GM13977 (cell line): ENCODE measurements at places on chromosomes 6 and 20.

GRCh38 chr6:14306151-14306906, 188.8 kb downstream of the CD83 start:
- DNase-seq, result no peak

DNA sequence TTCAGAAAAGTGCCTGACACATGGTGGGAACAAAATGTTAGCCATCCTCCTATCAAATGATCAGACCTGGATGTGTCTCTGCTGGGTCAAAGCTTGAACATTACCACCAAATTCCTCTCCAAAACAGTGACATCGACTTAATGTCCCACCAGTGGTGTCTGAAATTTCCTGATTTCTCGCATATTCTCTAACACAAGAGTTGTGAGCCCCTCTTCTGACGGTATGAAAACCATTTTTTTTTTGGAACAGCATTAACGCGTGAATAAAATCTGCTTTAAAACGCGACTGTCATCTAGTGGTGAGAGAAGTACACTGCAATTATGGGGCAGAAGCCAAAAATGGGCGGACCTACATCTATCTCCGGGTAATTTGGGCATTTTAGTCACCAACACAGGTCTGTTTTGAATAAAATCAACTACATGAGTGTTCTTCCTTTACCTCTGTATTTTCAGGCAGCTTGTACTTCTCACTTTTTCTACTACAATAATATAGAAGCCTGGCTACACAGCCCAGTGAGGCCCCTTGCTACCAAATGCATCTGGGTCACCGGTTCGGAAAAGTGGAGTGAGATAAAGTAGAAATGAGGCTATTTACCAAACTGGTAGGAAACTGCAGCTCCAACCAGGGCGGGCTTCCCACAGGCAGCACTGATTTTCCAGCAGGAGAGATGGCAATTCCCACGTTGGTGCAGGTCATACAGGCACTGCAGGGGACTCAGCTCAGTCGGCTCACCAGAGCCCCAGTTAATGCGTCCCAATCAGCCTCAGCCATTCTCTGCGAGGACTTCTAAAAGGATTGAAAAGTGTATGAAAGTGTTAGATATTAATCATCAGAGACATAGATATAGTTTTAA, 27.4 kb downstream of the MGME1 start:
- peak; percentile 57 for DNase-seq

GRCh38 chr6:21230536-21230935, 363.0 kb upstream of the SOX4 start:
- no peak for DNase-seq

DNA sequence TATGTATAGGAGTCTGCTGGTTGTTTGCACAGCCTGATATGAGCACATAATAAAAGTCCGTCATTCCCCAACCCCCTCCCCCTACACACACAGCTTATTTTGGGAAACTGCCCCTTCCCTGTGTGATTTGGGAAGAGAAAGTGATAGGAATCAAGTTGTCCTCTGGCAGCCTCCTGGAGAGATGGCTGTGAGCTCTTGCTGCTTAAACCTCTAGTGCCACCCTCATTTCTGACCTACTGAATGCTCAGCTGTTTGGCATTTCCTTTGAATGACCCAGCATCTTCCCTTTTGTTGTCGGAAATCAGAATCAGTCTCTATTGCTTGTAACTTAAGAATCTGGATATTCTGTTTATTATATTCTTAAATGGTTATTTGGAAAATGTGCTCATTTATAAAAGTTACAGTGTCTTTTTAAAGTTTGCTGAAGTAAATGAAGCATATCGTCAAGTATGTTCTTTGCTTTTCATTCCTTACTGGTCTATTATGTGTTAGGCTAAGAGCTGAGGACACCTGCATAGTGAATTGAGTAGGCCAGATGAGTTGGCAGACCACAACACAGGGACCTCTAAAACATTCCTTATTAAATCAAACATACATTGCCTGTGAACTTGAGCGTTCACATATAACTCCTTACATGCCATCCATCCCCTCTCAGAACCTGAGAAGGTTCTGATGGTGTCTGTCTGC, 5.5 kb downstream of the RWDD2A start:
- no peak for DNase-seq

- DNase-seq, result no peak
These were observed 51.3 kb upstream of the EIF2S2 start for GRCh38 chr20:34163307-34163706.

- no peak for DNase-seq
These were observed 781.4 kb downstream of the QKI start for GRCh38 chr6:164195942-164196281.

- DNase-seq, result no peak
These were observed 9.2 kb downstream of the PEDS1 start for GRCh38 chr20:50144362-50144761.

GRCh38 chr6:31525553-31525931, 3.2 kb upstream of the MCCD1 start:
- no peak for DNase-seq

DNA sequence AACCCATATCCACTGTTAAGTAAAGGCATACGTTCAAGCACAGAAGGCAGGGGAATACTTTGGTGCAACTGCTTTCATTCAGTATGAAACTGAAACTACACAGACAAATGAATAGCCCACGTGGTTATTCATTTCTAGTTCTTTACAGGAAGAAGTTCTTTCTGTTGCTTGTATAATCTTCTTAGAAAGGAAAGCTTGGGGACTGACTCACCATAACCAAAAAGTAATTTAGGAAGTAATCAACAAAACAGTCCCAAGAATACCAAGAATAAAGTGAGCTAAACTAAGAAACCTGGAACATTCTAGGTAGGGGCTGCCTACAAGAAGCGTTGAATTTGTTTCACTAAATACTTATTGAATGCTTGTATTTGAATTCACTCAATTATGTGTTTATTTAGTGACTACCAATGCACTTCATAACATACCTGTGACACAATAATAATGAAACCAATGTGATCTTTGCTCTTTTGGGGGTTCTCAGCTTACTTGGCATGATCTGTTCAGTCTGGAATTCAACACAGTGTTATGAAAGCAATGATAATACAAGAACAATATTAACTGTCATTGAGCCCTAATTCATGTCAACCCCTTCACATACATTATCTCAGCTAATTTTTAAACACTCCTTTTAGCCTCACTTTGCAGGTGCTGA, 25.1 kb upstream of the KIAA0408 start:
- DNase-seq, result peak; percentile 71

GRCh38 chr6:8859501-8859900, 424.2 kb upstream of the SLC35B3 start:
- no peak for DNase-seq

DNA sequence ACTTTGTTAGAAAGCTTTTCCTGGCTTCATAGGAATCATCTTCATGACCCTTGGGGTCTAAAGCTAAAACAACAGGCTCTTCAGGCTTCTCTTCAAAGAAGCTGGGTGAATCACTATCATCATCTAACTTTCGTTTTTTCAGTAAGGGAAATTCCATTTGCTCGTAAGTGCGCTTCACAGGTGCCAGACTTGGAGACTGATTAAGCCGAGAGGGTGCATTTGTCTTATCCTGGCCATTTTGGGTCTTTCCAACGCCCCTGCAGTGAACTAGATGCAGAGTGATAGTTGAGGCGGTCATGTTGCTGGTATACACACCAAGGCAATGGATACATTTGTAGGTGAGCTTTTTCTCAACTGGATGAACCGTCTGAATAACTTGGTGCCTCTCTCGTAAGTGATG, 38.8 kb downstream of the ADNP start:
- no peak for DNase-seq

- DNase-seq, result peak; percentile 22
These were observed 67.1 kb downstream of the SCAF8 start for GRCh38 chr6:154800338-154800737.

DNA sequence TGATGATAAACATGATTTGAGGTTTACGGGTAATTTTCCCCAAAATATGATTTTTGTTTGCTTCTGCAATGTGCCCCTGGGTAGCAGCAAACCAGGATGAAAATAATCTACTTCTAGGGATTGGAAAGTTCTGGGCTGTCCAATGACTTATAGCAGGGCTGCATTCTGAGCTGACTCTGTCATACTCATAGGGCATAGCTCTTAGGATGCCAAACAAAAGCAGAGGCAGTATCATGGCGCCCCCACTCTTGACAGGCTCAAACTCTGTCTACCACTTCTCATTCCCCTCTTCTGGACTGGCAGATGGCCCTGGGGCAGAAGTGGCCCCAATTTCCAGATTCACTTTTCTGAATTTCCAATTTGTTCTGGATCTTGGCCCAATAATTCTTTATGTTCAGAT, 10.3 kb downstream of the SERPINB1 start:
- no peak for DNase-seq

DNA sequence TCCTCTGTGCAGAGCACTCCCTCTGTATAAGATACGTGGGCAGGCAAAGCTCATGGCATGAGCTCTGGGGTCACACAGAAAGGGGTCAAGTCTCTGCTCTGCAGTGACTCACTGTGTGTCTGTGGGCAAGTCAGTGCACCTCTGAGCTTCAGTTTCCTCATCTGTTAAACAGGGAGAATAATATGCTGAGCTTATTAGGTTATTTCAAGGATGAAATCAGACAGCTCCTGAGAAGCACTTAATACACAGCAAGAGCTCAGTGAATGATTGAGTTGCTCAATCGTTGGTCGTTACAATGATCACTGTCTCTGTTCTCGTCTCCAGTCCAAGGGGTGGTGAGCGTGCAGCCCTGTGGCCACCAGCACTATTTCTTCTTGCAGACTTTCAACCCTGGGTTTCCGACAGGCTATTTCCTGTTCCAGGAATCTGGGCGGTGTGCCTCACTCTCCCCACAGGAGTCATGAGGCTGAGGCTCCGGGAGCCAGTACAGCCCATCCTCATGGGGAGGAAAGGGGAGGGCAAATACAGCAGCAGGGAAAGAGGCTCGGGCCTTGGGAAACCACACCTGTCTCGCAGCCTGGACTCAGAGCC, 28.9 kb downstream of the KIAA1755 start:
- no peak for DNase-seq

DNA sequence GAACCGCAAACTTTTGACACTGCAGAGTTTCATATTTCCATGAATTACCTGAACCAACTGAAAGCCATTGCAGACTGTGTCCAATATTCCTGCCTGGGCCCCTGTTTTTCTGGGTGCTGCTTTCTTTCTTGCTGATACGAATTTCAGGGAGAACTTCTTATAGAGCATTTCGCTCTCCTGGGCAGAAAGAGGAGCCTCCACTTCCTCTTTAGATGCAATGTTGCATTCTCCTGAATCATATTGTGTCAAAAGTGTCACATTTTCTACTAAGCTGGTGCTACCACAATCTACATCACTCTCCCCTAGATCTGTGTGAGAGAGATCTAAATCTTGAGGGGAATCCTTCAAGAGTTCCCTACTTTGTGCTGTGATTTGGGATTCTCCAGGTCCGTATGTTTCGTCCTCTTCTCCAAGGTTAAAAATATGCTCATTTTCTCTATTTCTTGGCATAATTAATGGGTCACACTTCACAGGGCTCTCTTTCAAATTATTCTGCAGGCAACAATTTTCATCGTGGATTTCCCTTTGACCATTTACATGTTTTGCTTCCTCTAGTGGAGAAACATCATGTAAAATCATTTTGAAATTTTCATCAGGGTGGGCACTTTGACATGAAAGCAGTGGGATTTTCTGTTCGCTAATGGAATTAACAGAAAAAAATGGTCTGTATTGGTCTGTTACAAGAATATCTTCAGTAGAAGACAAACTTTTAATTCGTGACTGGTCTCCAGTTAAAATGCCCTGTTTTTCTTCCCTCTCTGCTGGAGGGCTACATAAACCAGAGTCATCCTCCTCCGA, 102.3 kb downstream of the DST start:
- no peak for DNase-seq

GRCh38 chr6:14644381-14644780, 526.8 kb downstream of the CD83 start:
- no peak for DNase-seq

- DNase-seq, result no peak
These were observed 313.2 kb downstream of the HIVEP2 start for GRCh38 chr6:142631517-142632385.

DNA sequence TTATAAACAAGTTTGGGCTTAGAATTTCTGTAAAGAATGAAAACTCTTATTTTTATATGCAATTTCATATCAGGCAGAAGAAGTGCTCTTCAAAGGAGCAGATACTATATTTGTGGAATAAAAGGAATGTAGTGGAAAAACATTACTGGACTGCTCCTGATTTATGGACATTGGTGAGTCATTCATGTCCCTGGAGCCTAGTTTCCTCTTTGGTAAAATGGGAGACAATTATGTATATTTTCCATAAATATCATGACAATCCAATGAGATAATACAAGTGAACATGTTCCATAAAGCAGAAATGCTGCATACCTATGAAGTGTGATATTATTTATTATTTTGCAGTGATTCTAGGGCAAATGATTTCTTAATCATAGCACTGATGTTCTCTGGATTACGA, 445.8 kb upstream of the CITED2 start:
- DNase-seq, result no peak

DNA sequence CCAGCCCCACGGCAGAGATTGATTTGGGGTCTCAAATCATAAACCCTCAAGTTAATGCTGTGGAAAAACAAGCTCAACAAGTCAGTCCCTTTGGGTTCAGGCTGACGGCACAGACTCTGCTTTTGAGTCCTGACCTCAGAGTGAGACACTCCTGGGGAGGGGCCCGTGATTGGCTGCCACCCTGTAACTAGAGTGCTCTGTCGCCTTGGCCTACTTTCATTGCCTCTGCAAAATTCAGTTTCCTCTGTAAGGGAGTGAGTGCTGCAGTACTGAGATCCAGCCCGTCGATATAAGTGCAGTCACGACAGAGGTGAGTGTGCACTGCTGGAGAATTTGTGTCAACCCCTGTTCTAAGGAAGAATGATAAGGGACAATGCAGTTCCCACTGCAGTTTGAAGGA, 105.6 kb downstream of the ANKS1A start:
- no peak for DNase-seq

- no peak for DNase-seq
These were observed 46.4 kb downstream of the PTPRA start for GRCh38 chr20:2919518-2920245.

GRCh38 chr20:18734525-18735189, 78.9 kb upstream of the SCP2D1 start:
- no peak for DNase-seq

DNA sequence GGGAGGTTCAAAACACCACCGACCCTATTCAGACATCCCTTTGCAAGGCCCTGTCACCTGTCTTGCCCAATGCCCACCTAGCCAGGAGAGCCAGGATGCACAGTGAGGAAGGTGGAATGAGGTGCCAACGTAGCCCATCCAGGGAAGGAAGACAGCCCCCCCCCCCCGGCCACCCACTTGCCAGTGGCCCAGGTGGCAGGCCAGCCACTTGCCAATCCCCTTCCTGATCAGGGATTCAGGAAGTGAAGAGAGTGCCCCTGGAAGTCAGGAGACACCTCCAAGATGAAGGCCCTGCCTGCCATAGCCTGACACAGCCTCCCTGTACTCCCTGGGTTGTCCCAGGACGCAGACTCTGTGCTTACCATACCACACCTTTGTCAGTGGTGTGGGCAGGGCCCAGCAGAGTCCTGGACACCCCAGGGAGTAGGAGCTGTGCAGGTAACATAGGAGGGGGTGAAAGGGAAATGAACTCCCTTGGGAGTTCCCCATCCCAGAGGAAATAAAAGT, 54.7 kb downstream of the MRPL14 start:
- DNase-seq, result peak; percentile 46

- DNase-seq, result no peak
These were observed 158.7 kb downstream of the RNGTT start for GRCh38 chr6:88804701-88805100.

- DNase-seq, result no peak
These were observed 618.6 kb downstream of the CBLN4 start for GRCh38 chr20:55386686-55387085.

- peak; percentile 5 for DNase-seq
These were observed 41.5 kb downstream of the ELMO2 start for GRCh38 chr20:46364670-46365486.

- DNase-seq, result no peak
These were observed 235.8 kb upstream of the KCNG1 start for GRCh38 chr20:51258582-51259165.
